ENCODE measurements at places on chromosomes 5 and 9.

GRCh38 chr5:39228596-39228995 lies 9.2 kb upstream of the FYB1 start:
- DNase-seq: no peak

DNA sequence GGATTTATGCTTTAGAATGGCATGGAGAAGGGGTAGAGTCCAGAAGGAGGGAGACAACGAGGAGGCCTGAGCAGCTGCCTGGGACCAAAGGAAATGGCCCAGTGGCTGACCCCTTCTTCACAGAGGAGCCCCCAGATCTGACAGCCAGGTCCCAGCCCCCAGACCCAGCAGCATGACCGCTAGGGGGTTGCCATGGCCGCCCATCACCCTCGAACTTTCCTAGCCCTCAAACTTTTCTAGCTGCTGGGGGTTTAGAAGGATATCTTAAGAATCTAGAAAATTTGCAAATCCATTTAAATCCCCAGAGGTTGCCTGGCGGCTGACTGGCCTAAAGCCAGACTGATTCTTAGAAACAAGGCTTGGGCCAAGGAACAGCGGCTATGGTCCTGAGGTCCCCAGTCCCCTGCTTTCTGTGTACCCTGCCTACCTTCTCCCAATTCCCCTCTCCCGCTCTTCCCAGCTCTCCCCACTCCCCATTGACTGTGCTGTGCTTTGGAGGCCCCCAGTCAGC lies 972 bp downstream of the PDGFRB start:
- DNase-seq: no peak

DNA sequence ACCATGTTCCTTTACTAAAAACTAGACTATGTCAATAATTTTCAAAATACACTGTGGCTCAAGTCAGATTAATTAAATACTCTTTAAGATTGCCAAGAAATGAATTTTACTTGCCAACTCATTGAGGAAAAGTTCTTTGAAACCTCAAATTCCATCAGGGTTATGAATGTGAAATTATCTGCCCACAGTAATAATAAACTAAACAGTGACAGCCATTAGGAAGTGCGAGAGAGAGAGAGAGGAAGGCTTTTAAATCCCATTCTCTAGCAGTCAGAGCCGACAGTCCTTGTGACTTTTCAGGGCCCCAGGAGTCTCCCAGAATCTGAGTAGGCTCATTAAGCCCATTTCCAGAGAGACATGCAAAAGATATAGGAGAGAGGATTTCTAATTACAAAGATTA lies 236.1 kb downstream of the MARCHF11 start:
- DNase-seq: no peak

DNA sequence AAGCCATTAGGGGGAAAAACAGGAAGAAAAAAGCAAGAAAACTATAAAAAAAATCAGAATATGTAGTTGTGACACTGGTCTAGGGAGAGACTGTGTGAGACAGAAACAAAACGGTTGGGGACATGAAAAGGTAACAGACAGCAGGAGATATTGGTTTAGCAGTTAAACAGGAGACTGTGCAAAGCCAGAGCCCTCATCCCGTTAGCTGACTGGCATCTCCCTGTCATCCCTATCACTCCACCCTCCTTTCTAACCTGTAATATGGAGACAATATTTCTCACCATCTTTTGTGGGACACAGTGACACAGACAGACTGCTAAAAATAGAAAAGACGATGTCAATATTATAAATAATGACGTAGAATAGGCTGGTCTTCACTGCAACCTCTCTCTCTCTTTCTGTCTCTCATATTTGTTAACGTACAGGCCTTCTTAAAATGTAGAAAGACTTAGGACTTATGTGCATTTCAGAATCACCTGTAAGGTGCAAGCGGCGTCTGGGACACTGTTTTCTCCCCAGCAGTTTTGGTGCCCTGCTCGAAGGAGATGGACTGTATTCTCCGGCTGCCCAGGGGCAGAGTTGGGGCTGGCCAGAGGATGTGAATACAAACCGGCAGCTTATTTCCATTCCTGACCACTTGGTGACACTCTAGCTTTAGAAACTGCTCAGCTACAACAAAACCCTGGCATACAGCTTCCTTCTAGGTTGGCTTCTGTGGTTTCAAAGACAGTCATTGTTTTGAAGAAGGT lies 190.6 kb downstream of the MAT2B start:
- DNase-seq: peak; percentile 60

DNA sequence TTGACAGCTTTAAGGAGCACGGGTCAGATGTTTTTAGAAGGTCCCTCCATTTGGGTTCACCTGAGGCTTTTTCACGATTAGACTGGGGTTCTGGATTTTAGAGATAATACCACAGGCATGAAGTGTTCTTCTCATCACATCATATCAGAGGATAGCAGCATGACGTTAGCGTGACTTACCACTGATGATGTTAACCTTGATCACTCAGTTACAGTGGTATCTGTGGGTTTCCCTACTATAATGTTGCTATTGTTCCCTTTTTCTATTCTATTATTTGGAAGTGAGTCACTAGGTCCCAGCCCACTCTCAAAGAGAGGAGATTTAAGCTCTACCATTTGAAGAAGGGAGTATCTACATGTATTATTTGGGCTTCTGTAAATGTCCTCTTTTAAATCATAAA lies 300.0 kb downstream of the MAST4 start:
- no peak for DNase-seq

DNA sequence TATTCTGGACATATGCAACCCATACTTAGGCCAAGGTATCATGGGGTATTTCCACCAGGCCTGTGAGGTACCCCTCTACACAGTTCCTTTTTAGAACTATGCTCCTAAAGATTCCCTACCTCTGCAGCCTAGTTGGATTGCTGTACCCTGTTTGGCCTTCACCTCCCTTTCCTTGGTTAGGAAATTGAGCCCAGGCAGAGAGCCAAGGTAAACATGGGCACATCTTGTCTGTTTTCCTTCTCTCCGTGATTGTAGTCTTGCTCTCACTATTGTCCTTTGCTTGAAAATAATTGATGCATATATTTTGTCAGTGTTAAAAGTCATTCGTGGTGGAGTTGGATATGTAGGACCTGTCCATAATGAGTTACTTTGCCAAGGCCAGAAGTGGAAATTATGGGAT lies 26.7 kb downstream of the BDP1 start:
- no peak for DNase-seq

DNA sequence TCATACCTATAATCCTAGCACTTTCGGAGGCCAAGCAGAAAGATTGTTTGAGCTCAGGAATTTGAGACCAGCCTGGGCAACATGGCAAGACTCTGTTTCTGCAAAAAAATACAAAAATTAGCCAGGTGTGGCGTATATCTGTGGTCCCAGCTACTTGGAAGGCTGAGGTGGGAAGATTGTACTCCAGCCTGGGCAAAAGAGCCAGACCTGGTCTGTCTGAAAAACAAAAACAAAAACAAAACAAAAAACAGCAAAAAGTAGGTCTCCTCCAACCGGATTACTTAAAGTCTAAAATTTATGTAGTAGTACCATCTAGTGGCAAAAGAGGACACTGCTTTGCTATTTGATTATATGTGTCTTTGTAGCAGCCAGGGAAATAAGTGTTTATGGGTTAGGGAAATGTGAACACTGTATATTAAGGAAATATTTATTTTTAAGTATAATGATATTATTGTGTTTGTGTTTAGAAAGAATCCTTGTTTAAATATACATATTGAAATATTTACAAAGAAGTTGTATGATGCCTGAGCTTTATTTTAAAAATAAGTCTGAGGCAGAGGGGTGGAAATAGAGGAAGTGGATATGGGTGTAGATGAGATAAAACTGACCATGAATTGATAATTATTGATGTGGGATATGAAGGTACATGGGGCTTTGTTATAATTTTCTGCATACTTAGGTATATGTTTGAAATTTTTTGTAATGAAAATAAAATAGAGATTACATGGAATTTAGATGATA lies 20.0 kb downstream of the APC start:
- peak; percentile 39 for DNase-seq

DNA sequence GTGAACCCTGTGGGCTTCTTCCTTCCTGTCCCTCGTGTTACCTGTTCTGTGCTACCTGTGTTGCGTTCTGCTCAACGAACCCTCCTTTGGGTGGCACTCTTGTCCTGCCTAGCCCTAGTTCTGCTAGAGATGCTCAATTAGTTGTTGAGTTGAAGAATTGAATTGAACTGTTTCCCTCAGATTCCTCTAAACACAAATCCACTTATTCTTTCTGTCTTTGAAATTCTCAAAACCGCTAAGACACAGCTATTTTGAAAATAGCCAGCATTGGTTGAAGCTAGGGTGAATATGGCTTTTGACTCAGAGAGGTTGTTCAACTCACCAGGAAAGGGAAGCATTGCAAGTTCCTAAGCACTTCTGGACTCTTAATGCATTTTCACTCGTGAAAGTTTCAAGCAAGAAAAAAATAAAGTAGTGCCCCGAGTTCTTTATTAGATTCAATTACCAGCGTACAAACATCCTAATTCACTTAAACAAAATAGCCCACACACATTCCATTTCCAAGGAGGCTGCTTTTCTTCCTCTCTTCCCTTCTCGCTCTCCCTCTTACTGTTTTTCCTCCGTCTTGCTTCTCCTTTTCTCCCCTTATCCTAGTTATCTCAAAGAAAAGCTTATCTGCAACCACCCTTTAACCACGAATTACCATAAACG lies 642 bp upstream of the ITGA1 start:
- no peak for DNase-seq

GRCh38 chr5:84069608-84070179 lies 315.0 kb downstream of the EDIL3 start:
- no peak for DNase-seq

DNA sequence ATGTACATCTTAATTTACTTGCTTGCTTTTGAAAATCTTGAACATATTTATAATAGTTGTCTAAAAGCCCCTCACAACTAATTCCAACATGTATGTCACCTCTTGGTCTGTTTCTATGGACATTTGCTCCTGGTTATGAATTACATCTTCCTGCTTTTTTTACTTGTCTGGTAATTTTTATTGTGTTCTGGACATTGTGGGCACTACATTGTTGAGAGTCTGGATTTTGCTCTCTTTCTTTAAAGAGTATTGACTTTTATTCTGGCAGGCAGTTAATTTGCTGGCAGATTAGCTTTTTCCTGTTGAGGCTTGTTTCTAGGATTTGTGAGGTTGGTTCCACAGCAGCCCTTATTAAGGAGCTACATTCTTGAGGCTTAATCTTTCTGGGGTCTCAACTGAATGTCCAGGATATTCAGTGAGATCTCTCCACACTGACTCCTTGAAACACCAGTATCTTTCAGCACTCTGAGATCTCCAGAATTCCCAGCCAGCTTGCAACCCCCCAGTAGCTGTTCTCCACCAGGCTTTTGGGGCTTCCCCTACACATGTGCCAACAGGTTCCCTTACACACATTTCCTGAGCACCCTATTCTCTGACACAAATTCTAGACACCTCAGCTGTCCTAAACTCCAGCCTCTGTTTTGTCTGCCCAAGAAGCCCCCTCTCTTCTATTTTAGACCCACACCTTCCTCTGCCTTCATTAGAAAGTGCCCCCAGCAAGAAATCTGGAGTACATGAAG lies 27.4 kb downstream of the KIAA1191 start:
- no peak for DNase-seq

- no peak for DNase-seq
Observed at GRCh38 chr9:132000659-132001058, 79.0 kb downstream of the MED27 start.

DNA sequence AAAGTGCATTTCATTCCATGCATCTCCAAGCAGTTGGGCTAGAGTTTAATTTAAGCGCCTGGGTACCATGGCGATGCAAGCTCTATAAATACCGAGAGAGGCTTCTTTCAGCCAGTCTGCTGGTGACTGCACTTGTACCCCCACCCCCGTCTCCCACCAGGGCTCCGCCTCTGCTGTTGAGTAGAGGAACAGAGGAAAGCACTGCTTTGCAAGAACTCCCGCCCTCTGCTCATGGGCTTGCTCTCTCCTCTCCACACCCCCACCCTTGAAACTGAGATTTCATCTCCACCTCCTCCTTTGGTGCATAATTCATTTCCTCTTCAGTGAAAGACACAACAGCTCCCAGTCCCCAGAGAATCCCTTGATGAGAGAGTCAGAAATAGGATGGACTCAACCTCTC lies 5.1 kb upstream of the WWC1 start:
- no peak for DNase-seq

DNA sequence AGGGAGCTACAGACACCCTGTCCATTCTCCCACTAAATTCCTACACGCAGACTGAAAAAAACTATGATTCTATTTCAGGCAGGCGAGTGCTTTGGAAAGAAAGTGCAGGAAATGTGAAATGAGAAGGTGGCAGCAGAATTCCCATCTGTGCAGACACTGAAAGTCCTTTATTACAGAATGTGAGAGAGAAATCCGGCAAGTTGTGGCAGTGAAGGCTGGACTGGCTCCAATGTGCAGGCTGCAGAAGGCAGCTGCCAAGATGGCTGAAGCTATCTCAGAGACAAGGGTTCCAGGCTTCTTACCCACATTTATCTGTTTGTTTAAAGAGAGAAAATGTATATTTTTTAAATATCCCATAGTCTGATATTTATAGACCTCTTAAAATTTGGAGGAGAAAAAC lies 161.8 kb upstream of the VLDLR start:
- DNase-seq: no peak

DNA sequence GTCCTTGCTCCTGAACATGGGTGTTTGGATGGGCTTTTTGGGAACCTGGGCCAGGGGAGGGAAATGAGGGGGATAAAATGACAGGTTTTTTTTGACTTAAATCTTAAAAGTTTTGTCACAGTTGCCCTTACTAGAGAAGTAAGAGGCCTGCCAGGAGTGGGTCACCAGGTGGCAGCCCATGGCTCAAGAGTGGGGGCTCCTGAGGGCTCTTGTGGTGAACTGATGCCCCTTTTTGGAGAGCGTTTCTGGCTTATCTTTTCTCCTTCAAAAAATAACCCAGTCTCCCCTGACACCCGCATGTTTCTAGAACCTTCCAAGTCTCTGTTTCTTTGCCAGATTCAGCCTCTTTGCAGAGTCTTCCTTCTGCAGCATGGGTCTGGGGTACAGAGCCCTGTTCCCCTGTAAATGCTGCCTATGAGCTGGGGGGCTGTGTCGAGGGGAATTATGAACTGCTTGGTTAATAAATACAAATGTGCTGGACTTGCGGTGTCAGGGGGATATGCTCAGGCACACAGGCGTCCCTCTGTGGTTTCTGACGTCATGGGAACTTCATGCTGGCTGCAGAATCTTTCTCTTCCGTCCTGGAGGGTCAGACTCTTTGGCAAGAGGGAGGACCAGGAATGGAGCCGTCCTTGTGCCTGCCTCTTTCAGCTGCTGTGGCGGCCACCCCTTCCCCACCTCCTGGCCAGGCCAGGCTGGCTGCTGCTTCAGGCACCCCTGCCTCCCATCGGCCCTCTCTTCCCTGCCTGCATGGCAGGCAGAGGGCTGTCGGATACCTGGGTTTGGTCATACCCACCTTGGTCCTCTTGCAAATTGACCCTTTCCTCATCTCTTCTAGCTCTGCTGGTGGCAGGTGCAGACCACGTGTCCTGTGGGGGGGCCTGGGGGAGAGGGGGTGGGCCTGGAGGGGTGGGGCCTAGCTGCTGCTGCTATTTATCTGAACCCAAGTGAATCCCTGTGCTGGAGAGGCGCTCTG lies 30.1 kb downstream of the PTPA start:
- DNase-seq: no peak
